ENCODE measurements at places on chromosomes 1 and 21. TPM values are rescaled to one million over a fixed set of nuclear protein-coding genes. Genes with fewer than 3 reads are reported as not detected.

DNA sequence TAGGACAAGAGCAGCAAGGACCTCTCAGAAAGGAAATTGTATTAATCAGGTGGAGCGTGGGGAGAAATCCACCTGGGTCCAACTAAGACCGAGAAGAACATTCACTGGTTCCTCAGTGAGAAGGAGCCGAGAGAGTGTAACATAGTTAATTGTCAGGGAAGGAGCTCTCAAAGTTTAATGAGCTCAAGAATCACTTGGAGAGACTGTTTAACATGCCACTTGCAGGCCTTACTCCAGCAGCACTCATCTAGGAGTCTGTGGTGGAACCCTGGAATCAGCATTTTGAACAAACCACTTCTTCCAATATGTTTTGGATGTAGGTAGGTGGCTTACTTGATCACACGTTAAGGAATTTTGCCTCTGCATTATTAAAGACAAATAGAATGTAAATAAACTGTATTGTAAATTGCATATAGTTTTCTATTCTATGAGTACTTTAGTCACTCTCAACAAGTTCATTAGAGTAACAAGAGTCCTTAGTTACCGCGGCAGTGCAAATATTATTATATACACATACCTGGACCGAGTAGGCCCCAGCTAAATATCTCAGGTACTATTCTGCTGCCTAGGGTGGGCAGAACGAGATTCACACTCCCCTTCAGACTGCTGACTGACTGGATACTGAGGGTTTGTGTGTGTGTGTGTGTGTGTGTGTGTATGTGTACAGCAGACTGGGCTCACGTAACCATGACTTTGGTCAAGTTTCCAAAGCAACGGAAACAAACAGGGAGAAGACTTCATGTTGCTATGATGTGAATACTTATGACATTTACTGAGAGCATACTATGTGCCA, 203.2 kb upstream of the USP24 start:
- no peak overlapping the region for H3K27ac ChIP-seq
- no peak overlapping the region for H3K4me3 ChIP-seq
- H3K27me3 ChIP-seq, result no peaks in the 10 kb centered on the region

Gene TNNT2
- total RNA-seq, result 1.8 TPM

DNA sequence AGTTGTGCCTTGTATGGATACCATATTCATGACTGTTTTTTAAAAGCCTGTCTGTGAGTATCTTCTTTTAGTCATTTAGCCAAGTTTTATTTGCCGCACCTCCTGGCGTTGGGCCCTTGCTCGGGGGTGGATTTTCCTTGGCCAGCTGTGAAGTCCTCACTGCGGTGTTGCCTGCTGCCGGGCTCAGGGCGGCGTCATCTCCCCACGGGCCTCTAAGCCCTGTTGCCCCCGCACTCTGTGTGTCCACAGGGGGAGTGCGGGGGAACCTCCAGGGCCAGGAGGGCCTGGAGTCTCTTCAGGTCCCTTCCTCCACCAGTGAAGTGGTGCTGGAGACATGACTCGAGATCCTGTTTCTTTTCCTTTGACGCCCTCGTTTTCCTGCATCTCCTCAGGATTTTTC, 65.8 kb upstream of the DIP2A start:
- DNase-seq, result no peak

Gene G0S2
- 7.1 TPM for total RNA-seq

Gene TCHH
- total RNA-seq, result 0.44 TPM

- no peak overlapping the region for H3K4me3 ChIP-seq
These were observed 200.6 kb downstream of the RGS7 start for GRCh38 chr1:241156231-241156965.

DNA sequence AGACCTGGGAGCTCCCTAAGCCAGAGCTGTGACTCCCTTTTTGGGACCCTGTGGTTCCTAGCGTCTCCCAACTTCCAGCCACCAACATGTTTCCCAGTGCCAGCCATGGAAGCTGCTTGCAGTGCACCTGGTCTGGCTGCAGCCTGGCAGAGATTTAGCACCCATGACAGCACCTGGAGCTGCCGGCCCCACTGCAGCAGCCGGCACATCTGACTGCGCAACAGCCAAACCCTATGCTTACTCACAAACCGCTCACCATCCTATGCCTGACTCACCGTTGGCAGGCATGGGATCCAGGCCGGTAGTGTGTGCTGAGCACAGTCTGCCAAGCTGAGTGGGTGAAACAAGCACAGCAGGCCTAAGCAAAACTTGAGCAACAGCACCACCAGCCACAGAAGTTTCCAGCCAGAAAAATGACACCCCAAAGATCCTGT, 435.9 kb upstream of the PRMT6 start:
- no peaks in the 10 kb centered on the region for H3K27me3 ChIP-seq
- no peak for DNase-seq
- H3K4me3 ChIP-seq, result no peak overlapping the region
- no peak overlapping the region for H3K27ac ChIP-seq

GRCh38 chr1:3819771-3820200, 23.5 kb upstream of the LRRC47 start:
- H3K27me3 ChIP-seq, result no peaks in the 10 kb centered on the region
- H3K4me1 ChIP-seq, result no peaks in the 10 kb centered on the region
- H3K36me3 ChIP-seq, result peaks cover 96% of the 10 kb centered on the region
- no peak overlapping the region for H3K4me3 ChIP-seq
- DNase-seq, result no peak

Gene IQCC
- 2.0 TPM for total RNA-seq

DNA sequence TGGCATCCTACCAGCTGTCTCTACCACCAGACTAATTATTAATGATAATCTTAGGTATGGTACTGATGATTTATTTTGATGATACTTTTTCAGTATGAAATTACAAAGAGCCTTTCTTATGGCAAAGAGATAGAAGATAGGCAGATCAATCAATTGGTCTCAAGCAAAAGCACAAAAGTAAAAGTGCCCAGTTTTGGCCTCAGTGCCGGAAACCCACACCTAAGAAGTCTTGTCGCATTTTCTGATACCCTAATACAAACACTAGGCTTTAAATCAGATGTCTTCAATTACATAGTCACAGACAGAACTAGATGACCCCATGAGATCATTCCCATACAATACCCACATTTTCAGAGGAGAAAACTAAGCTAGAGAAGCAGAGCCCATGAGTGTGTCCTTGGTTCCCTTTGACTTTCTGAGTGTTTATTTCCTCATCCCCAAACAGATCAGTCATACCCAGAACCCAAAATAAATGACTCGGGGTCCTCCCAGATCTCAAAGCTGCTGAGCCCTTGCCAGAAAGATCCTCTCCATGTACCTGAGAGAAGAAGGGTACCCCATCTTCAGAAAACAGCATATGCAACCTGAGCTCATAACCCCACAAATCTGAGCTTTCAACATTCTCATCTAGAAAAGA, 7.7 kb downstream of the ITPKB start:
- no peak for DNase-seq
- peaks cover 24% of the 10 kb centered on the region for H3K4me1 ChIP-seq
- H3K4me3 ChIP-seq, result no peak overlapping the region
- no peaks in the 10 kb centered on the region for H3K27me3 ChIP-seq
- H3K27ac ChIP-seq, result peak overlapping the region; percentile 59
- H3K36me3 ChIP-seq, result peaks cover 7% of the 10 kb centered on the region

DNA sequence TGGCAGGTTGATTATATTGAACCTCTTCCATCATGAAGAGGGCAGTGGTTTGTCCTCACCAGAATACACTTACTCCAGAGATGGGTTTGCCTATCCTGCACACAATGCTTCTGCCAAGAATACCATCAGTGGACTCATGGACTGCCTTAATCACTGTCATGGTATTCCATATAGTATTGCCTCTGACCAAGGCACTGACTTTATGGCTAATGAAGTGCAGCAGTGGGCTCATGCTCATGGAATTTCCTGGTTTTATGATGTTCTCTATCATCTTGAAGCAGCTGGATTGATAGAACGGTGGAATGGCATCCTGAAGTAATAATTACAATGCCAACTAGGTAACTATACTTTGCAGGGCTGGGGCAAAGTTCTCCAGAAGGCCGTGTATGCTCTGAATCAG, 16.6 kb upstream of the GBP6 start:
- no peak overlapping the region for H3K27ac ChIP-seq
- no peaks in the 10 kb centered on the region for H3K36me3 ChIP-seq
- no peak for DNase-seq
- no peak overlapping the region for H3K4me3 ChIP-seq

Gene CASQ1
- not detected for total RNA-seq

DNA sequence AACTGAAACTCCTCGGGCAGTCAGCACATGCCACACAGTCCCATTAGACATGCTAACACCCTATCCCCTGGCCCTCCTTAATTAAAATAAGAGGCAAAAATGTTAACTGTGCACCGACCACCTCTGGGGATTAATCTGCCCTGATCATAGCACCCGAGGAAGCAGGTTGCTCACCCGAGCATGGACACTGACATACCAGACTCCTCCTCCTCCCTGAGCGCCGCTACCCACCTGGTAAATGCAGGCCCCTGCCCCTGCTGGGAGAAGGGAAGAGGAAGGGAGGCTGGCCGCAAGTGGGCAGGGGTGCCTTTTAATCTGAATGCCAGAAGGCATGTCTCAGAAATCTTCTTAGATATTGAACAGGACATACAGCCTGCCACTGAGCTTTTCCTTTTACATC, 360.9 kb downstream of the RRAGC start:
- no peak for DNase-seq
- H3K4me3 ChIP-seq, result no peak overlapping the region
- no peaks in the 10 kb centered on the region for H3K4me1 ChIP-seq
- H3K27ac ChIP-seq, result no peak overlapping the region

- no peak overlapping the region for H3K27ac ChIP-seq
- H3K4me3 ChIP-seq, result no peak overlapping the region
- no peaks in the 10 kb centered on the region for H3K36me3 ChIP-seq
- no peak for DNase-seq
- H3K4me1 ChIP-seq, result no peaks in the 10 kb centered on the region
These were observed 416.9 kb downstream of the PTPRU start for GRCh38 chr1:29653034-29653810.

Gene WNT9A
- 3.2 TPM for total RNA-seq

Gene FBXO28
- 32.2 TPM for total RNA-seq

DNA sequence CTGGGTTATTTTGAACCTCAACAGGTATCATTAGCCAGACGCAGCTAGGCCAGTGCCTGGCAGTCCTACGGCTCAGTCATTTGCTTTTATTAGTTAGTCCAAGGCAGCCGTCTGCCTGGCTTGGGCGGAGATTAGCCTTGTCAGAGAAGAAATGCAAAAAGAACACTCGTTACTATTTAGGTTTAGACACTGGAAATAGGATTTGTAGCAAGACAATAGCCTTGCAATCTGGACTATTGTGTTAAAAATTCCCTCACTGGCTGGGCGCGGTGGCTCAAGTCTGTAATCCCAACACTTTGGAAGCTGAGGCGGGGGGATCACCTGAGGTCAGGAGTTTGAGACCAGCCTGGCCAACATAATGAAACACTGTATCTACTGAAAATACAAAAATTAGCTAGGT, 11.0 kb upstream of the PRKCZ start:
- peaks cover 8% of the 10 kb centered on the region for H3K4me1 ChIP-seq
- H3K36me3 ChIP-seq, result no peaks in the 10 kb centered on the region
- no peaks in the 10 kb centered on the region for H3K27me3 ChIP-seq
- H3K27ac ChIP-seq, result no peak overlapping the region

DNA sequence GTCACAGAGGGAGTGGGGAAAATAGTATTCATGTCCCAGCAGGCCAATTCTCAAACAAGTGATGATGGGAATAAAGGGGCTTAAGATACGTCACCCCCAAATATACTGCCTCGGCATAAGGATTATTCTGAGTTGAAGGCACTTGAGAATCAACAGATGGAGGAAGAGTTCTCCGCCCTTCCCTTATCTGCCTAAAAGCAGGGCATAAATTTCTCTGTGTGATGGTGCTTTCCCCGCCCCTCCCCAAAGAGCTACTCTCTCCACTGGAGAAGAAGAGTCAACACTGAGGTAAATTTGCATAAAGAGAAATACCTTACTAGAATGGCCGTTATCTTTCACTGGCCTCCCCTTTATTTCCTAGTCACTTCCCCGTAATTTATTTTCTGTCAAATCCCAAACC, 18.7 kb downstream of the BECN2 start:
- no peaks in the 10 kb centered on the region for H3K27me3 ChIP-seq
- no peak for DNase-seq
- no peaks in the 10 kb centered on the region for H3K36me3 ChIP-seq
- H3K4me3 ChIP-seq, result no peak overlapping the region

GRCh38 chr1:2632561-2633361, at the start of gene MMEL1:
MMEL1 (minus strand) TSS chr1:2633016; CDS start chr1:2629484, 3,532 bp downstream.
- peaks cover 3% of the 10 kb centered on the region for H3K4me1 ChIP-seq
- no peak within 1 kb of the TSS for H3K4me3 ChIP-seq
- H3K27ac ChIP-seq, result no peak within 1 kb of the TSS
- peaks cover 17% of the 10 kb centered on the region for H3K27me3 ChIP-seq
- no peak for DNase-seq

DNA sequence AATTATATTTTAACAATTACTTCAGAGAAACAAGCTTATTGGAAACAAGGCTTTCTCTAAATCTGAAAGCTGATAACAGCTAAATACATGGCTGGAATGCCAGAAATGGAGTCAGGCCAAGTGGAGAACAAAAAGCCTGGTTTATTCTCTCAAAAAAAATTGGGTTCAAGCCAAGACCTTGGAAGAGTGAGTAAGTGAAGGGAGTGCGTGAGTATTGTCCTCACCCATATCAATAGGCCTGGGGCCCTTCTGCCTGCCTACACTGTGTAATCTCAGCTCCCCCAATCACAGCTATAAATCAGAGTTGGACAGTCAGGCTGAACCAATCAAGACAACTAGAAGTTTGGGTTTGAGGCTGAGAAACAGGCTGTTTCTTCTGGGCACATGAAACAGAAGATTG, 7.4 kb downstream of the KYAT3 start:
- peaks cover 85% of the 10 kb centered on the region for H3K4me1 ChIP-seq
- H3K27me3 ChIP-seq, result no peaks in the 10 kb centered on the region
- peak overlapping the region; percentile 65 for H3K27ac ChIP-seq
- no peak overlapping the region for H3K4me3 ChIP-seq

- no peak for DNase-seq
- H3K27ac ChIP-seq, result no peak overlapping the region
- no peak overlapping the region for H3K4me3 ChIP-seq
- H3K36me3 ChIP-seq, result no peaks in the 10 kb centered on the region
- H3K27me3 ChIP-seq, result peaks cover 8% of the 10 kb centered on the region
These were observed 37.5 kb downstream of the KCNQ4 start for GRCh38 chr1:40820911-40821693.

DNA sequence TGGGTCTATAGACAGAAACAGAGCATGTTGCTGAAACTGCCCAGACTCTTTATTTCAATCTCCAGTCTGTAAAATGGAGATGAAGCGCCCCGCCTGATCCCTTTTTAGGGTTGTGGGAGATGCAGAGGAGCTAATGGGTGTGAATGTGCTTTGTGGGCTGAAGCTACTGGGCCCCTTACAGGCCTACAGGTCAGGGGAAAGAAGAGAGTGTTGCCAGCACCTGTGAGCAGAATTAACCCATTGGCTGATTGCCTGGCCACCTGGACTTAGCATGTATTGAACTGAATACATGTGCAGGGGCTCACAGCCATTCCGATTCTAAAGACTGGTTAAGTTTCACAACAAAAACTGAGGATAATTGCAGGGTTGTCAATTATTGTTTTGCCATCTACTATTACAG, 13.9 kb upstream of the ATF3 start:
- H3K4me3 ChIP-seq, result no peak overlapping the region
- H3K27ac ChIP-seq, result no peak overlapping the region
- no peaks in the 10 kb centered on the region for H3K27me3 ChIP-seq
- peaks cover 16% of the 10 kb centered on the region for H3K4me1 ChIP-seq

Gene LEPR
- total RNA-seq, result 2.0 TPM

Gene CBS
- 1.1 TPM for total RNA-seq

Gene OR10R2
- not detected for total RNA-seq

- H3K4me1 ChIP-seq, result no peaks in the 10 kb centered on the region
- H3K4me3 ChIP-seq, result no peak overlapping the region
- no peaks in the 10 kb centered on the region for H3K27me3 ChIP-seq
- H3K36me3 ChIP-seq, result no peaks in the 10 kb centered on the region
These were observed 36.2 kb downstream of the SIM2 start for GRCh38 chr21:36735201-36735515.

- no peak for DNase-seq
- no peak overlapping the region for H3K27ac ChIP-seq
- H3K36me3 ChIP-seq, result no peaks in the 10 kb centered on the region
- no peaks in the 10 kb centered on the region for H3K27me3 ChIP-seq
These were observed 44.5 kb upstream of the VAMP3 start for GRCh38 chr1:7726623-7727022.

Measured in esophagus squamous epithelium (tissue), 5 donors.